NCI-H1105 treated with DMSO at 0.1 percent for 48 hours (cell line): ENCODE measurements at places on chromosomes 12 and 14.

GRCh38 chr14:19801118-19801464, 2.5 kb upstream of the OR4N2 start:
- no peak for DNase-seq

DNA sequence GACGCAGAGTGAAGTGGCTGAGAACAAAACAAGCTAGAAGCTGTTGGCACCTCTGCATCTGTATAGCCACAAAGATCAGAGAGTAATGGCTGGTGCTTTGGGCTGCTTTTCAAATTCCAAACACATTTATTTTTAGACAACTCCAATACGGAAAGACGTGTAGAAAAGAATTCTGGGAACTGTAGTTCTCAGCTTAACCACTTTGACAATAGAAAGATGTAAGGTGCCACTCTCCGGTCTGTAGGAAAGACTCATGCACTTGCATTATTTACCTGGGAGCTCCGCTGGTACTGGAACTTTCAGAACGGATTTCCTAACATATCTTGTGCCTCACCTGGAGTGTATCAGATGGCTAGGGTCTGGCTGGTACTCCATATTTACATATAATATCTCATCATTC, 1.8 kb upstream of the OR4K2 start:
- no peak for DNase-seq

- no peak for DNase-seq
Observed at GRCh38 chr12:119601877-119602733, 8.5 kb downstream of the TMEM233 start.

GRCh38 chr12:46965137-46965536, 114.3 kb upstream of the PCED1B start:
- no peak for DNase-seq

DNA sequence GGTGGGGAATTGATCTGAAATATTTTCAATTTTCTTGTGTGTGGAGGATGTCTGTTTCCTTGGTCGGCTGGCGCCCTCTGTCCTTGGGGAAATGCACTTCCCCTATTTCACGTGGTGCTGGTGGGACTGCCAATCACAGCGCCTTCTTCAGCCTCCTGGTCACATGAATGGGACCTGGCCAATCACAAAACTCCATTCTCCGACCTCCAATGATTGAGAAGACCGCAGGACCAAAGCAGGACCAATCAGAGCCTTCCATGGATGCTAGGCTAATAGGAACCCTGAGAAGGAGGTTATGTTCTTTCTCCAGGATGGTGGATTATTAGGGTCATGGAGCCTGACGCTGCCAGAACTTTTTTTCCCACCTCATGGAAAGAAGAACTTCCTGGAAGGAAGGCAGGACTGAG, 188.7 kb downstream of the TTC8 start:
- no peak for DNase-seq

DNA sequence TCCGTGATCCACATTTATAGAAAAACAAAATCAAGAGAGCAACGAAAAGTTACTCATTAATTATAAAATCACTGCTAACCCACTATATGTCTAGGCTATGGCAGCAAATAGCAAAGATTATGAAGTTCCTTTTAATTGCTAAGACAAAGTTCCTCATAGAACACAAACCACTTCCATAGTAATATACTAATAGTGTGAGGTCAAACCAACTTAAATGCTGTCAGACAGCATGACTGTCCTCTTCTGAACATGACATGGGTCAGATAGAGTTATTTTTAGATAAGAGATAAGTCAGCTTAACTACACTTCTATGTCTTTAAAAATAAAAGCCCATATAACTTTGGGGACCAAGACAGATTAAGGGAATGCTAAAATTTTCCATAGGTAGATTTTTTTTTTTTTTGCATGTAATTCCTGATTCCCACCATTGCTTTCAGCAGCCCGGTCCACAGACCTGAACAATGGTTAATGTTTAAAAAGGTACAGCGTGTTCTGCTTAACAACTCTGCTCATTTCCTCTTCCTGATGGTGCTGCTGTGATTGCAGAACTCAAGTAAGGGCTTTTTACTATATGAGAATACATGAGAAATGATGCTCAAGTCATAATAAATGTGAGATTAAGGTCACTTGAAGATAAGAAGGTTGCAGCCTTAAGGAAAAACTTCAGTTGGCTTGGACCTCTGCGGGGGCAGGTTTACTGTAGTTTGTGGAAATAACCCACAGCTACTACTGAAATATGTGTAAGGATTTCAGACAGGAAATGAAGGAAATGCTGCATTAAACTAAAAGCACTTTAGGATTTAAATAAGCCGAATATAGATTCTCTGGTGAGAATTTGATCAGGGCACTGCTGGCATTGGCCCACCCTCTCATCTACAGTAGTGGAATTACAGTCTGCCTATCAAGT, 37.7 kb upstream of the DUSP6 start:
- DNase-seq, result no peak

DNA sequence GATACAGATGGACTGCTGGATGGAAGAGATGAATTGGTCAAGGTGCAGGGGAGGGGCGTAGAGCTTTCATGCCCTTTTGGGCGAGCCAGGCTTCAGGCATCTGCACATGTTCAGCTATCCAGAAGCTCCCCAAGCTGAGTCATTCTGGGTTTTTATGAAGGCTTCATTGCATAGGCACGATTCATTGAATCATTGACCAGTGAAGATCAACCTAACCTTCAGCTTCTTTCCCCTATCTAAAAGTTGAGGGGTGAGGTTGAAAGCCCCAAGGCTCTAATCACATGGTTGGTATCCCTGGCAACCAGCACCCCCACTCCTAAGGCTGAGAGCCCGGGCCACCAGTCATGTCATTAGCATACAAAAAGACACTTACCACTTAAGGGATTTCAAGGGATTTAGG, 36.3 kb downstream of the RPS29 start:
- DNase-seq, result no peak

DNA sequence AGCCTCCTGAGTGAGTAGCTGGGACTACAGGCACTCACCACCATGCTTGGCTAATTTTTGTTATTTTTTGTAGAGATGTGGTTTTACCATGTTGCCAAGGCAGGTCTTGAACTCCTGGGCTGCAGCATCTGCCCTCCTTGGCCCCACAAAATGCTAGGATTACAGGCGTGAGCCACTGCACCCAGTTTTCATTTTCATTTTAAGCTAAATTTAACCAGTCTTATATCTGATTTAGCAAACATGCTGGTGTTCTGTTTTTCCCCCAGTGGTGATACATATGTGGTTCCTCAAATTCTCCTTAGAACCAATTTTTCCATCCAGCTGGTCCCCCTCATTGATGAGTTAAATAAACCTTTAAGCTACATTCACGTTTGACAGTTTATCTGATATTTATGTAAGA, 43.8 kb upstream of the BICD1 start:
- DNase-seq, result no peak

GRCh38 chr14:80930836-80931389, 10.6 kb downstream of the CEP128 start:
- DNase-seq, result no peak

- no peak for DNase-seq
Observed at GRCh38 chr14:54803926-54804537, 98.6 kb downstream of the GCH1 start.
